T-helper 2 cell (primary cell): ENCODE measurements at places on chromosomes 2 and 18.

GRCh38 chr2:83971547-83971946 is 487.5 kb downstream of the SUCLG1 start:
- no peak for DNase-seq

GRCh38 chr2:227627769-227628168 is 10.5 kb downstream of the SCYGR4 start:
- DNase-seq, result peak; percentile 15

- no peak for DNase-seq
Observed at GRCh38 chr2:95063086-95063958, 37.8 kb downstream of the MAL start.

DNA sequence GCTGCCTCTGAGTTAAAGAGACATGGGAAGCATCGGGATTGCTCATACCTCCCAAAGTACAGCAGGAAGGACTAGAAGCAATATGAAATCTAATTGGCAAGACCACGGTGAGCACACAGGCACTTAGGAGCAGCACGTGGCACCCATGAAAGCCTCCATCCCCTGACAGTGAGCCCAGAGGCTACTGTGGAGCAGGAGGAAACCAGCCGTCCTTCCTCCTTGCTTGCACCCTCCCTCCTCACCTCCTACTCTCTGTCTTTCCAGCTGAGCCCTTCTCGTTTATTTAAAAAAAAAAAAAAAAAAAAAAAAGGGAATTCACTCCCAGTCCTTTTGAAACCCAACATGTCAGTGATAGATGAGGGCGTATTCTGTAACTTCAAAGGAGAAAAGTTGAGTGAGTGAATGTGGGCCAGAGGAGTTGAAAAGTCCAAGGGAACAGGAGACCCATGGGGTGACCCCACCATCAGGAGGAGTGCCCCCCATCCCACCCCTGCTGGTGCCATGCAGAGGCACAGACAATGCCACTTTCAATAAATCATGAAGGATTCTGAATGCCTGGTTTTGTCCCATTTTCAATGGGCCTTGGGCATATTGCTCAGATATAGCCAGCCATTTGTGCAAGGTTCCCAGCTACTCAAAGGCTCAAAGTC is 96.6 kb upstream of the ALPP start:
- no peak for DNase-seq

GRCh38 chr2:211812587-211812986 is 726.0 kb downstream of the ERBB4 start:
- no peak for DNase-seq

DNA sequence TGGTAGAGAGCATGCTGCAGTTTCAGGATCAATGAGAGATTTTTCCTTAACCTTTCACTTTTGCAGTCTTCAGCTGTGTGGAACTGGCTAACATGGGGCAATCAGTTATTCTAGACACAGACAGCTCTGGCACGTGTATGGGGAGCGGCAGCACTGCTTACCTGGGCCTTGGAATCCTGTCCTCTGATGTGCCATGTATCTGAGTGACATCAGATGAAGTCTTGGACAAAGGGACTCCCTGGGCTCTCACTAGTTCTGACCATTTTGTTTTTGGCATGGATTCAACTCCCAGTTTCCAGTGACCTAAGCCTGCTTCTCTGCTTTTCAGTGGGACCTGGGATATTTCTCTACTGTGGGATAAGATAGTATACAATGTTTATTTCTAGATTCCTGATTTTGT is 54.3 kb downstream of the RNF144A start:
- DNase-seq, result no peak

- no peak for DNase-seq
Observed at GRCh38 chr2:106978647-106979046, 92.7 kb upstream of the ST6GAL2 start.

GRCh38 chr18:32919799-32920198 is 147.0 kb upstream of the KLHL14 start:
- DNase-seq, result no peak

GRCh38 chr18:60663060-60663989 is 290.8 kb upstream of the MC4R start:
- DNase-seq, result no peak

- no peak for DNase-seq
Observed at GRCh38 chr2:25912851-25913695, 34.8 kb upstream of the ASXL2 start.

DNA sequence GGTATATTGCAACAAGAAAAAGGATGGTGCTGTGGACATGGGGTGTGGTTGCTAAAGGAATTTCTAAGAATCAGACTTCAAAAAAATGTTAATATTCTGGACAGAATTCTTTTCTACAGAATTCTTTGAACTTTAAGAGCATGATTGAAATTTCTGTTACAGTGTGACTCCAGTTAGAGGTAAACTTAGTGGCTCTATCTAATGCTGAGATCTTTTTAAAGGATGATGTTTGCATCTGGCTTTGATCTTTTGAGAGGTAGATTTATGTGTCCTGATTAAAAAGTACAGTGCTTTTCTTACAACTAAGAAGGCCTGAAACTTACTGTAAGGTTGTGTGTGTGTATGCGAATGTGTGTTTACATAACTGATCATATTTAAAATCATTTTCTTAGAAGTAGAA is 25.4 kb downstream of the NCK2 start:
- DNase-seq, result no peak

GRCh38 chr2:142877216-142877838 is at the start of gene KYNU:
TSS of gene KYNU (plus strand) at chr2:142877664. CDS start at chr2:142885368, 7,704 bp downstream.
- DNase-seq, result no peak

DNA sequence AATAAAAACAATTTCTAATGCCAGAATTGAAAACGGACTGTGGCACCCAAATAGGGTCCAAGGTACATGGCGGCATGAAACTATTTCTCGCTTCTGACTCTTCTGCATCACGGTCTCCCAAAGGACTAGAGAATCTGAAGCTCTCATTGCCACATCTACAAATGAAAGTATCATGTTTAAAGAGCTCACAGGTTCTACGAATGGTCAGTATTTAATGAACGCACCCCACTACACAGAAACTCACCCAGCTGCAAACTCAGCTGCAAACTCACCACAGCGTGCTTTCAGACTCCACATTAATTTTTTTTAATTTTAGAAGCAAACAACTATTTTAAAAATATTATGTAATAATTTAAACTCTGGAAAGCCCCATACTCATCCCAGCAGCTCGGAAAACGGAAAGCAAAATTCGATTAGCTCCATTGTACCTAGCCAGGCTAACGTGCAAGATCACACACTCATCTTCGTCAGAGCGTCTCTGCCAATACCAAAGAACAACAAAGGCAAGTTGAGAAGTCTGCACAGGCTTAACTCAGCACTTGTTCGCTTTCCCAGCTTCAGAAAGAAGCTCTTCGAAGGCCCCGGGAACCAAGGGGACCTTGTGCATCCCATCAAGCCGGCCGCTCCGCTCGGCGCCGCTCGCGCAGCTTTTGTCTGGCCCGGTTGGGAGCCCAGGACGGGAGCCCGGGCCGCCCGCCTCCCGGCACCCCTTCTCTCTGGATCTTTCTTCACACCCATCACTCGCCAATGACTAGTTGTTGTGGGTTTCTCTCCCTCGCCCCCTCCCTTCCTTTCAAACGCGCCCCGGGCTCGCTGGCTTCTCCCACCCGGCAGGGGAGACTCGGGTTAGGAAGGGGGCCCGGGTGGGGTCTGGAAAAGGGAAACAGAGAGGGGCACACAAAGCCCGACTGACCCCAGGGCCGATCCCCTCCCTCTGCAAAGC is 785 bp downstream of the CLASP1 start:
- DNase-seq, result peak; percentile 34

- DNase-seq, result no peak
Observed at GRCh38 chr2:205822579-205822978, 140.3 kb downstream of the NRP2 start.

GRCh38 chr2:229714080-229714735 is at the start of gene DNER:
TSS of gene DNER (minus strand) at chr2:229714555. CDS start at chr2:229714423, 132 bp downstream.
- no peak for DNase-seq

DNA sequence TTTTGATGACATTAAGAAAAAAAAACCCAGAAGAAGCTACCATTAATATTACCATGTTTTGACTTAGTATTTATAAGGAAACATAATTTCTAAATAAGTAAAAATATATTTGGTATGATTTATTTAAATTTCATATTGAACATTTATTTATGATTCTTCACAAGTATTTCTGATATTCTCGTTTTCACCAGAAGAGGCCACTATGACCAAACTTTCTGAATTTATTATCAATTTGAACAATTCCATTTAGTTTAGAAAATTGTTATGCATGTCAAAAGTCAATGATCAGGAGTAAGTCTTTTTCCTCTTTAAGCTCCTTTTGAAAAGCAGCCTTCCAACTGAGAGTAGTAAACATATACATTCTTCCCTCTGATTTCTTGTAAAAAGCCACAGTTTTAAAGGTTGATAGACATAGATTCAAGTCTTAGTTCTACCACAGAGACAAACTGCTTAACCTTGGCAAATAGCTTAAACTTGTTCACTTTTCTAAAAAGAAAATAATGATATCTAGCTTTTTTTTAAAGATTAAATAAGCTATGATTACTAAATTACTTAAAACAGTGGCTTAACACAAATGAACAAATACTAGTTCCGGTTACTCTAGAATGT is 329.9 kb downstream of the TRIB2 start:
- DNase-seq, result no peak

GRCh38 chr18:33470216-33470615 is 29.7 kb upstream of the CCDC178 start:
- DNase-seq, result no peak

DNA sequence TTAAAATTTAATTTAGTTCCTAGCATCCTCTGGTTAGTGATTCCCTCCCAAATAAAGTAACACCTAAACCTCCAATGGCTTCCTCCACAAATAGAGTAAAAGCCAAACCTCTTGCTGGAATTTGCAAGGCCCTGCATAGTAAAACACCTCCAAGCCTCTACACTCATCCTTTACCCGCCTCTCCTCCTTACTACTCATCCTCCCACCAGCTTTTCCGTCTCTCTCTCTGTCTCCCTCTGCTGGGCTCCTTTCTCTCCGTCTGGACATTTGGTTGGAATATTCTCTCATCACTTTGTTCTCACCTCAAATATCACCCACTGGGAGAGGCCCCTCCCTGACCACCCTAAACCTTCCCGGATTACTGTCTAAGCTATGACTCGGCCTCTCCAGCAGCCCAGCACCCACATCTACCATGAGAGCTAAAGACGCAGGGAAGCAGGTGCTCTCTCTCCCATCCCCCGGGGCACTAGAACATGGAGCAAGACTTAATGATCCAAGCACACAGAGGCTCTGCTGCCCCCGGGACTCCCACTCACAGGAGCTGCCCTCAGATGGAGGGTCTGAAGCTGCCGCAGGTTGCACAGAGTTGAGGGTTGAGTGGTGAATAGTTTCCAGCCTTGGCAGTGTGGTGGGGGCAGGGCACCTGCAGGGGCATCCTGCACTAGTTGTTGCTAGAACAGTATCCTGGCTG is 167.2 kb downstream of the FBXO15 start:
- no peak for DNase-seq

DNA sequence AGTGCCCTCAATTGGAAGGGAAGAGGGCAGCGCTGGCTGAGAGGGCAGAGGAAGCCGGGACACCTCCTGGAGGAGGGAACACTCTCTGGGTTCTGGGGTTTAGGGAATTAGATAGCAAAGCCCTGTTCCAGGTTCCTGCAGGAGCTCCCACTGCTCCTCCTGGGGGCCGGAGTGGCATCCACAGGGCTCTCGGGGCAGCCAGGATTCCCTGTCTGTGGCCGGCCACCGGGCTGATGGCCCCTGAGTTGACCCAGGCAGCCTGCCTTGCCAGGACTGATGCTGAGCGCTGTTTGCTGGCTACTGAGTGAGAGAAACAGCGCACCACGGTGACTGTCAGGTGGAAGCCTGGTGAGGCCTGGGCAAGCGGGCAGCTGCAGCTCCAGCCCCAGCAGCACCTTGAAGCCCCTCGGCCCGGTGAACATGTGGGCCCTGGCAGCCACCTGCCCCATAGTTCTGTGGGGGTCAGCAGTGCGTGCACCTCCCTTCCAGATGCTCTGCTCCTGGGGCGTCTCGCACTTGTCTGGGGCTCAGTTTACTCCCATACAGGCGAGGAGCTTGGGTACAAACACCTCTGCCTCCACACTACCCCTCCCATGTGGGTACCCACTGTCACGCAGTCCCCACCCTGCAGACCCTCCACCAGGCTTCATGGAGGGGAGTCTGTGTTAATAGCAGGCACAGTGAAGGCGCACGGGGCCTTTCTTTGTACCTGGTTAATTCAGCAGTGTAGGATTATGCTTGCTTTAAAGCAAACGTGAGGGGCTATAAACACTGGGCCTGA is 7.7 kb upstream of the ALLC start:
- no peak for DNase-seq

GRCh38 chr2:97713296-97714083 is at the start of gene ZAP70:
TSS of gene ZAP70 (plus strand) at chr2:97713576. CDS start at chr2:97724037, 10,461 bp downstream.
- peak; percentile 76 for DNase-seq

GRCh38 chr2:96832408-96832753 is 11.4 kb downstream of the ANKRD23 start:
- DNase-seq, result no peak

DNA sequence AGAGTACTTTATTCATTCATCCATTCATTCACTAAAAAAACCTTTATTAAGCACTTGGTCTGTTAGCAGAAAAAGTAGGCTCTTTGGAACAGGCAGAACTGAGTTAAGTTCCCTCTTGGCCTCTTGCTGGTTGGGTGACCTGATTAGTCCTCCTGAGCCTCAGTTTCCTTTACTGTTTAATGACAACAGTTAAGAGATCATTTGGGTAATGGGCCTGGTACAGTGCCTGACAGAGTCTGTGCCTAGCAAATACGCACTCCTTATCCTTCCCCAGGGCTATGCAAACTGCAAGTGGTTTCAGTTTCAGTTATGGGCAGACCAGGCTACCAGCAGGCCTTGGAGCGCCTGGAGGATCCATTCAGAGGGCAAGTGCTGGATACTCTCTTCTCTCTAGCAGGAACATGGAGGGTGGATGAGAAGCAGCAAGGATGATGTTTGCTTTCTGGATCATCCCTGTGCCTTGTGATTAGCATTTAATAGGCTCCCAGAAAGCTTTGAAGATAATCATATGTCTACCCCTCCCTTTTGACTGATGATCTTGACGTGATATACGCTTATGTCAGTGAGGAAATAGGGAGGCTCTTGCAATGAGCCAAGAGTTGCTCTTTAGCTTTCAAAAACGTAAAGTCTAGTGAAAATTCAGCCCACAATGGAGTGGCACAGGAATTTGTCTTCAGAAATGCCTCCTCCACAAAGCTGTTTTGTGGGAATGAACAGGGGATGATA is 12.4 kb upstream of the TAF1B start:
- DNase-seq, result no peak

- DNase-seq, result no peak
Observed at GRCh38 chr2:143740431-143740830, 611.2 kb downstream of the ARHGAP15 start.
